SJSA1 (cell line): ENCODE measurements at places on chromosomes 4 and X. TPM values are rescaled to one million over a fixed set of nuclear protein-coding genes. Genes with fewer than 3 reads are reported as not detected.

DNA sequence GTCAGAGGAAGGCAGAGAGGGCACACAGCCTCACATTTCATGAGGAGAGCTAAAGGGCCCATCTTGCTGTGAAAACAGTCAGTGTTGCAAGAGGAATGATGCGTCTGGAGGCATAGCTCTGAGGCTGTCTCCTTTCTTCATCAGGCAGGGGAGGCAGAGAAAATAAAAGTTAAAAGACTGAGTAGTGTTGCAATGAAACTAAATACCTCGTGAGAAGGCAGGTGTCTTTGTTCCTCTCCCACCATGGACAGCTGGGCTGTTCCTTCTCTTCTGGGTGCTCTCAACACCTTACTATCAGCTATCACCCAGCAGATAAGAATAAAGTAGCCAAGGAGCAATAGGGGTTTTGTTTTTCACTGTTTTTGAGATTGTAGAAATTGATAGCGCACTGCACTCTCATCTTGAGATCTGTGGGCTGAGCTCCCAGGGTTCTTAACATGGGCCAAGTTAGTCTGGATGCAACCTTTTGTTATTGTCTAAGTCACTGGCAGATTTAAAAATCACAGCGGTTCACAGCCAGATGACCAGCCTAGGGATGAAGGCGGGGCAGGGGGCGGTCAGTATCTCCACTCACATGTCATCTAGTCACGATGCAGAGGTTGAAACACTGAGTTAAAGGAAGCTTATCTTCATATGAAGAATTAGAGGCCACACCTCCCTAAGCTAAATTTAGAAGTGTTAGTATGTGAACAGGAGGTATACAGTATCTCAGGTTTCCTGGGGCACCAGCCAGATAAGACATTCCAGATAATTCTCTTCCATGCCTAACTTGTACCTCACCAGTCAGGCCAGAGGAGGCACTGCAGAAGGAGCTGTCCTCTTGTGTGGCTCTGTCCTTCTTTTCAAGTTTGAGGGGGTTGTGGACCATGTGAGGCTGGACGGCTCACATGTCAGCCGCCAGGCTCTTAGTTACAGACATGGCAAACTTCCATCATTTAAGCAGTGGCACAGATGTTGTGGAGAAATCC is 36.9 kb downstream of the PARM1 start:
- no peak overlapping the region for H3K4me3 ChIP-seq
- no peaks in the 10 kb centered on the region for H3K4me1 ChIP-seq
- no peak overlapping the region for H3K27ac ChIP-seq
- H3K36me3 ChIP-seq = no peaks in the 10 kb centered on the region
- no peaks in the 10 kb centered on the region for H3K27me3 ChIP-seq
- DNase-seq = no peak

DNA sequence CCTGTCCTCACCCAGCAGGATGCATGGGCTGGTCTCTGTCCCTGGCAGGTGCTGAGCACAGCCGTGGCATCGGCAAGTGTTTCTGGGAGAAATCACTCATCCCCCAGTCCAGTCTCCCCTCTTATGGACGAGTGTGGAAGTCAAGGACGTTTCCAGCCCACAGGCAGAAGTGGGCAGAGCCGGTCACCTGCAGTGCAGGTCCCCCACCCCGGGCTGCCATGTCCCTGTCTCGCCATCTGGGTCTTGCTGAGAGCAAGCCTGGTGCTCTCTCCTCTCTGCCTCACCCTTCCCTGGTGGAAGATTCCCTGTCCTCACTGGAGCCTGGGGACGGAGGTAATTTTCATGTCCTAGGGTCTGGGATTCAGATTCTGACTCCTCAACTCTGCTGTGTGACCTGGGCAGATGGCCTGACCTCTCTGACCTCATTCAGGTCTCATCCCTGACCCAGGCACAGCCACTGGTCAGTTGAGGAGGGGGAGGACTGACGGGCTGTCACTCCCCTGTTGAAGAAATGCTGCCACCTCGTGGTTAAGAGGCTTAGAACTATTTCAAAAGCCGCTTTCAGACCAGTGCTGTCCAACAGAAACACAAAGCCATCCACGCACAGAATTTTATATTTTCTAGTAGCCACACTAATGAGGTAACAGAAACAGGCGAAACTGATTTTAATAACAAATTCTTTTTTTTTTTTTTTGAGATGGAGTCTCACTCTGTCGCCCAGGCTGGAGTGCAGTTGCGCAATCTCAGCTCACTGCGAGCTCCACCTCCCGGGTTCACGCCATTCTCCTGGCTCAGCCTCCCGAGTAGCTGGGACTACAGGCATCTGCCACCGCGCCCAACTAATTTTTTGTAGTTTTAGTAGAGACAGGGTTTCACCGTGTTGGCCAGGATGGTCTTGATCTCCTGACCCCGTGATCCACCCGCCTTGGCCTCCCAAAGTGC is 1.8 kb downstream of the CPZ start:
- H3K4me1 ChIP-seq = peaks cover 91% of the 10 kb centered on the region
- H3K36me3 ChIP-seq = peaks cover 58% of the 10 kb centered on the region
- peak overlapping the region; percentile 74; the same call in 1 of the 2 replicates for H3K27ac ChIP-seq
- H3K27me3 ChIP-seq = no peaks in the 10 kb centered on the region
- peak overlapping the region; percentile 57 for H3K4me3 ChIP-seq

- no peaks in the 10 kb centered on the region for H3K4me1 ChIP-seq
- no peaks in the 10 kb centered on the region for H3K27me3 ChIP-seq
- H3K36me3 ChIP-seq = no peaks in the 10 kb centered on the region
- H3K27ac ChIP-seq = no peak overlapping the region
- H3K4me3 ChIP-seq = no peak overlapping the region
- no peak for DNase-seq
These were observed 949.8 kb downstream of the NLGN4X start for GRCh38 chrX:5278908-5279307.

DNA sequence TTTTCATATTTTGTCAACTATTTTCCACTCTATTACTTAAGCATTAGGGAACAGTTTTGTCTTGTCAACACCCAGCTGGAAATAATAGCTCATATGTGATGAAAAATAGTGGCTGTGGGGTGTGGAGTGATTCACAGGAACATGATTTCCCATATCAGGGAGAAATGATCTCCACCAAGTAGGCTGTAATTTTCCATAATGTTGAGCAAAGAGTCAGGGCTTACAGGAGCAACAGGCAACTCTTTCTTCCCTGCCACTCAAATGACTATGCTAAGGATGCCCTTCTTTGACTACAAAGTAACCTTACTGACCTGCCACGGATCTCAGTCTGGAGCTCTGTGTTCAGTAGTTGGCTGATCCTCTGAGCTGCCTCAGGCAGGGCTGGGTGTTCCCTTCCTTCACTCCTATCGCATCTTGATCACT is 90.0 kb upstream of the GATB start:
- H3K4me3 ChIP-seq = no peak overlapping the region
- H3K27ac ChIP-seq = no peak overlapping the region
- H3K4me1 ChIP-seq = no peaks in the 10 kb centered on the region
- DNase-seq = no peak
- H3K36me3 ChIP-seq = no peaks in the 10 kb centered on the region
- H3K27me3 ChIP-seq = no peaks in the 10 kb centered on the region

- no peaks in the 10 kb centered on the region for H3K27me3 ChIP-seq
- H3K36me3 ChIP-seq = no peaks in the 10 kb centered on the region
- DNase-seq = peak; percentile 16
- H3K4me3 ChIP-seq = no peak overlapping the region
- 0 out of 2 replicates have a peak, but pooled peaks cover 5% of the 10 kb centered on the region for H3K4me1 ChIP-seq
These were observed 4.3 kb downstream of the RHOH start for GRCh38 chr4:40200875-40201801.

GRCh38 chr4:3202836-3203820 is 45.8 kb upstream of the MSANTD1 start:
- no peaks in the 10 kb centered on the region for H3K4me1 ChIP-seq
- H3K36me3 ChIP-seq = peaks cover 4% of the 10 kb centered on the region
- no peak overlapping the region for H3K27ac ChIP-seq
- no peak overlapping the region for H3K4me3 ChIP-seq
- DNase-seq = no peak

DNA sequence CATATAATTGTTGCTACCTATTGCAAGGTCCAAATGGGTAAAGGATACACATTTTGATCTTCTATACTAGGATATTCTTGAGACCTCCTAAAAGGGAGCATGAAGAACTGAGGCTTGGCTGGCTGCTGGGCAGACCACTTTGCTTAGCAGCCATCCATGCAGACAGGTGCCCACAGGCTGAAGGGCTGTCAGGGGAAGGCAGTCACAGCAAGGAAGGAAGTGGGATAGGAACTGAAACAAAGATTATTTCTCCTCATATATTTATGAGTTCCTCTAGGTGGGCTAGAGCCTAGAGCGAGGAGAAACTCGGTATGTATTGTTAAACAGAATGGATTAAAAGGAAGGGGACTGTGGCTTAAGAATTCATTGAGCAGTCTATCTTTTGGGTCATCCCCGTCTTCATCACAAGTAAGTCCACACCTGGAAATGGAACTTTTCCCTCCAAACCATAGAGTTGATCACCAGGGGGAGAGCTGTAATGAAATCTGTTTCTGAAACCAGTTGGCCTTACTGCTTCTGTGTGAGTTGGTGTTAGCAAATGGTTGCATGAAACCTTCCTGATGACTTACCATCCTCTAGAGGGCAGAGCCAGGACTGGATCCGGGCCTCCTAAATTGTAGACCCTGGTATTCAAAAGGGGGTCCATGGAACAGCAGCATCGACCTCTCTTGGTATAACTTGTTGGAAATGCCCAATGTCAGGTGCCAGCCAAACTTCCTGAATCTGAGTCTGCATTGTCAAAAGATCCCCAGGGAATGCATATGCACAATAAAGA is 42.3 kb downstream of the AFF2 start:
- H3K4me1 ChIP-seq = no peaks in the 10 kb centered on the region
- H3K27ac ChIP-seq = no peak overlapping the region
- no peak for DNase-seq
- no peaks in the 10 kb centered on the region for H3K36me3 ChIP-seq
- no peak overlapping the region for H3K4me3 ChIP-seq

- no peak overlapping the region for H3K4me3 ChIP-seq
- DNase-seq = peak; percentile 71
- H3K36me3 ChIP-seq = no peaks in the 10 kb centered on the region
- no peaks in the 10 kb centered on the region; the same call in 1 of the 2 replicates for H3K27me3 ChIP-seq
- H3K4me1 ChIP-seq = no peaks in the 10 kb centered on the region
- no peak overlapping the region for H3K27ac ChIP-seq
These were observed 143.6 kb downstream of the SLIT2 start for GRCh38 chr4:20395160-20395773.

DNA sequence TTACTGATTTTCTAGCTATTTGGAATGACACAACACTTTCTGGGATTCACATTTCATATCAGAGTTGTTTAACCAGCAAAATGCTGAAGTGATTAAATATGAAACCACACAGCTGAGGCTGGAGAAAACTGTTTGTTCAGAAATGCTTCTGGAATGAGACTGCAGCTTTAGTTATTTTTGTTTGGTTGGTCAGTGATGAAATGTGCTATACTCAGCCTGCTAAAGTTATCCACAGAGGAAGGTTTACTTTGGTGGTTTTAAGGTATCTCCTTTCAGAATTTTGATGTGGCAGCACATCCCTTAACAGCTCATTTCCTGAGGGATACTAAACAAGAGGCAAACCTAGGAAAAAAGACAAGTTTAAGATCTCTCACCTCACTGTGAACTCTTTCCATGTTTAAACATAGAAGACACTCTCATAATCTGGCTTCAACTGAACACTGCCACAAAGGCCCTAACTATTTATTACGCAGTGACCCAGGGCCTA is 106.6 kb upstream of the PDE5A start:
- DNase-seq = peak; percentile 62
- H3K36me3 ChIP-seq = no peaks in the 10 kb centered on the region
- no peak overlapping the region for H3K4me3 ChIP-seq
- no peaks in the 10 kb centered on the region for H3K27me3 ChIP-seq

DNA sequence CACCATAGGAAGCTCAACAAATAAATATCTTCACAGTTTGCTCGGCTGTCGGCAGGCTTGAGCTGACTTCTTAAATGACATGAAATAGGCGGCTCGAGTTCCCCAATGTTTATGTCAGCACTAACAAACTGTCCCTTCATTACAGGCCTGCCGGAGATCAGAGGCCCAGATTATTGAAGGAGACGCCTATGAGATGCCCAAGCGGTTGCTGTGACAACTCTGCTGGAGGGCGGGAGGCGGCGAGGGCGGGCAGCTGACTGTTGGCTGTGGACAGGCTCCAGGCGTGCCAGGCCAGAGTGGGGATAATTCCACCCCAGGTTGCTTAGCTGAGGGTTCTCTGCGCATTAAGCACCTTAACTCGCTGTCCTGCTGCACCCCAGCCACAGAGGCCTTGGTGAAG is 39.2 kb upstream of the MSX1 start:
- H3K27ac ChIP-seq = no peak overlapping the region
- DNase-seq = no peak
- no peaks in the 10 kb centered on the region for H3K27me3 ChIP-seq
- no peak overlapping the region for H3K4me3 ChIP-seq

DNA sequence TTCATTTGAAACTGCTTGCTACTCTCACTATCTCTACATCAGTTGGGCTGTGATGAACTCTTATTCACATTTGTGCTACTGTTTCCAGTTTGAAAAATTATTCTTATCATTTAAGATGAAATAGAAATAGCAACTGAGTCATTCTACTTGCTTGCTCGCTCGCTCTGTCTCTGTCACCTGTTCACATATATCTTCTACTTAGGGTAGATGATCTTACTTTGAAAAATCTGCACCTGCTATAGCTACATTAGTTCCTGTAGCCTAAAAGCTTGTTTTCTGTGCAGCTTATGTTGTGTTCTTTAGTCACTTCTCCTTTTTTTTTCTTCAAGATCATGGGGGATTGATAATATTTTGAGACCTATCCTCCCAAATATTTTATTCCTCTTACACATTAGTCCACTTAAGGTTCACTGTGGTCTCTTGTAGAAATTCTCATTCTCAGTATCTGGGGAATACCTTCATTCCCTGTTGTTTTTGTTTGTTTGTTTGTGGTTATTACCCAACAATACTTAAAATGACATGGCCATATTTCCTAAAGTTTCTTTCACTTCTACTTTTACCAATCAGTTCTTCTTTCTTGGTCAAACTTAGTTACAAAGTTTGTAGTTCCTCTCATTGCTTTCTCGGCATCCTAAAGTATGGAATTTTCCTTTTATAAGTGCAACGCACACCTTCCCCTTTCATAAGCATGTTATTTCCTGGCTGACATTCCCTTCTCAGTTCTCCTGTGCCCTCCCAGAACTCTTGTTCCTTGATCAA is 36.5 kb downstream of the CLCN5 start:
- no peak overlapping the region for H3K27ac ChIP-seq
- no peaks in the 10 kb centered on the region for H3K36me3 ChIP-seq
- no peaks in the 10 kb centered on the region for H3K4me1 ChIP-seq
- no peak for DNase-seq
- H3K27me3 ChIP-seq = no peaks in the 10 kb centered on the region

DNA sequence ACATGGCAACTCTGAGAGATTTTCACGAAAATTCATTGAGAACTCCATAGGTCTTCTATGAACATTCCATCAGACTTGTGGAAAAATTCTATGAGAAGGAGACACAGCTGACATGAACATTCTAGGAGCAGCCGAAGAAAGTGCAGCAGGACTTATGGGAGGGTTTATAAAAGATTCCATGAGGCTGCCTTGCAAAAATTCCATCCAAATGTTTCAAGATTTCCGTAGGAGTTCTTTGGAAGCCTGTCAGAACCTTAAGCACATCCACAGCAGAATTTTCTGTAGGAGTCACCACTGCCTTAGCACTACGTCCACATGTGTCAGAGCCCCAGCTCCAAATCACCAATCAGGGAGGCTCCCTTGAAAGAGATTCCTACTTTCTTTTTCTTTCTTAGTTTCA is 67.0 kb upstream of the MSX1 start:
- no peak for DNase-seq
- H3K27ac ChIP-seq = no peak overlapping the region
- no peak overlapping the region for H3K4me3 ChIP-seq
- H3K36me3 ChIP-seq = no peaks in the 10 kb centered on the region

EPGN gene
- 0.18 TPM in 1 of 2 replicates, not detected in the other for total RNA-seq

NDST4 gene
- total RNA-seq = 0.05 TPM in 1 of 2 replicates, not detected in the other

VEGFC gene
- 14.3 and 19.0 TPM in 2 replicates for total RNA-seq
